ENCODE measurements at places on chromosomes 12 and 14. TPM values are rescaled to one million over a fixed set of nuclear protein-coding genes. Genes with fewer than 3 reads are reported as not detected.

The NANOG gene
- not detected for polyA plus RNA-seq

The CLEC9A gene
- 0.04 TPM for polyA plus RNA-seq

The ACTR10 gene
- polyA plus RNA-seq, result 83.2 TPM

The PZP gene
- polyA plus RNA-seq, result 0.42 TPM

DNA sequence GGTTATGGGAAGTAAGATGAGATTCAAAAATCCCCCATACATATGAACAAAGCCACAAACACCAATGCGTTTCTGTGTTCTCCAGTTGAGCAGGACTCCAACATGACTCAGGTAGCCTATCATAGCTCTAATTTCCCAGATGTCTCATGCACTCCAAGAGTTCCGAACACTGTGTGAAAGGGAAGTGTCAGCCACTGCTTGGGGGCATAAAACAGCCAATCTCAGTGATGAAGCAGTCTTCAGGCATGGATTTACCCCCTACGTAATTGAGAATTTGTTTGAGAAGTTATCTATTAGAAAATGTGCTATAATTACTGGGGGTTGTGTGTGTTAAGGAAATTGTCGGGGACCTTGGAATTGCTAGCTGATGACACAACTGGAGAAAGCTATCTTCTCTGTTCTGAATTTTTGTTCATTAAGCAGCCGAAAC, 153.9 kb upstream of the AVPR1A start:
- DNase-seq, result no peak

GRCh38 chr12:81229759-81230158, 151.9 kb downstream of the ACSS3 start:
- no peak for DNase-seq

GRCh38 chr14:69822456-69822855, 25.4 kb upstream of the SLC10A1 start:
- DNase-seq, result no peak
